ENCODE measurements at places on chromosomes 5 and 9. TPM values are rescaled to one million over a fixed set of nuclear protein-coding genes. Genes with fewer than 3 reads are reported as not detected.

Gene SPINK13
- total RNA-seq, result not detected

Gene RNF208
- 4.3 TPM for total RNA-seq

Gene PCSK1
- not detected for total RNA-seq

Gene C6
- total RNA-seq, result not detected

All from T-helper 1 cell treated with Interleukin-12 subunit alpha and Interleukin-12 subunit beta and Interleukin-4 antibody, amounts not matched to agents 30 ng/mL and 1 ng/mL, for 36 hours (primary cell).